ENCODE measurements at places on chromosomes 1 and 21. TPM values are rescaled to one million over a fixed set of nuclear protein-coding genes. Genes with fewer than 3 reads are reported as not detected.

- H3K27ac ChIP-seq, result peak overlapping the region; percentile 44
- no peak for DNase-seq
- peaks cover 40% of the 10 kb centered on the region for H3K4me1 ChIP-seq
- no peaks in the 10 kb centered on the region for H3K36me3 ChIP-seq
- H3K4me3 ChIP-seq, result no peak overlapping the region
- no peaks in the 10 kb centered on the region for H3K27me3 ChIP-seq
Measured at GRCh38 chr1:30902593-30903290, 5.8 kb downstream of the SDC3 start.

- H3K36me3 ChIP-seq, result no peaks in the 10 kb centered on the region
- no peak overlapping the region for H3K4me3 ChIP-seq
- DNase-seq, result no peak
- no peak overlapping the region for H3K27ac ChIP-seq
- H3K27me3 ChIP-seq, result no peaks in the 10 kb centered on the region
- peaks cover 8% of the 10 kb centered on the region for H3K4me1 ChIP-seq
Measured at GRCh38 chr21:25936776-25937175, 202.0 kb downstream of the GABPA start.

OR2L13 gene
- not detected for total RNA-seq

GRCh38 chr21:34221331-34222030 is 142.3 kb upstream of the KCNE2 start:
- H3K36me3 ChIP-seq, result no peaks in the 10 kb centered on the region
- H3K4me3 ChIP-seq, result no peak overlapping the region
- H3K27me3 ChIP-seq, result no peaks in the 10 kb centered on the region

FAM89A gene
- 12.3 TPM for total RNA-seq

DDAH1 gene
- total RNA-seq, result 71.5 TPM

DNA sequence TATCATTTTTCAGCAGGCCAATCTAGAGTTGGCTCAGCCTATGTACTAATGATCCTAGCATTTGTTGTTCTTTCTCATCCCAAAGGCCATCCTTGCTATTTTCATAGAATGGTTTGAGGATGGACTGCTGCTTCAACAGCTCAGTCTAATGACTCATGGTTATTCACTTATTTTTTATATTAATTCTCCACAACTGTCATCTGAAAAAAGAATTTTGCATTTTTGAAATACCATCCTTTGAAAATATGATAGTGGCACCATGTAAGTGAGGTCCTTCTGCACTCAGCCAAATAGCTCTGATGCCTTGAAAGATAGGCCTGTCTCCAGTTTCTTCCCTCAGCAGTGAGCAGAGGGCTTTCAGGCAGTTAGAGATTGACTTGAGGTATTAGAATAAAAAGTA is 377.5 kb downstream of the LMO4 start:
- no peak overlapping the region for H3K27ac ChIP-seq
- no peaks in the 10 kb centered on the region for H3K36me3 ChIP-seq
- DNase-seq, result no peak
- no peaks in the 10 kb centered on the region for H3K27me3 ChIP-seq
- no peak overlapping the region for H3K4me3 ChIP-seq
- no peaks in the 10 kb centered on the region for H3K4me1 ChIP-seq

CLEC20A gene
- not detected for total RNA-seq

RNF223 gene
- 1.2 TPM for total RNA-seq

RAP1GAP gene
- total RNA-seq, result 44.2 TPM

PTGFR gene
- 2.1 TPM for total RNA-seq

UBL4B gene
- total RNA-seq, result not detected

DNA sequence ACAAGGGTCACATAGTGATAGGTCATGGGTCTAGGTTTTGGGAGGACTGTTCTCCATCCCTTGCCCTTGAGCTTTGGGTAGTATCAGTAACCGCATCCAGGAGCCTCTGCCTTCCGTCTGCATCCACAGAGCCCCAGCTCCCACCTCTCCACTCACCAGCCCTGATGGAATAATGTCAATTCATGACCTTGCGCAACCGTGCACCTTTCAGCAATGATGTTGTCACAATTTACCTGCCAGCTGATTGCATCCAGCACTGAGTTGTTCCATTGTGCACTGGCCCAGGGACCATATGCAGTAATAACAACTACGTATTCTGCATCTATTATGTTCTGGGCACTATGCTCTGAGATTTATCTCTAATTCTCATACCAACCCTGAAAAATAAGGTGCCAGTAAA is 1.4 kb downstream of the CAPN8 start:
- peak overlapping the region; percentile 65 for H3K27ac ChIP-seq
- H3K4me1 ChIP-seq, result no peaks in the 10 kb centered on the region
- no peaks in the 10 kb centered on the region for H3K36me3 ChIP-seq
- no peaks in the 10 kb centered on the region for H3K27me3 ChIP-seq

- DNase-seq, result no peak
- no peaks in the 10 kb centered on the region for H3K27me3 ChIP-seq
- no peaks in the 10 kb centered on the region for H3K4me1 ChIP-seq
- no peak overlapping the region for H3K4me3 ChIP-seq
- H3K27ac ChIP-seq, result no peak overlapping the region
Measured at GRCh38 chr1:27255136-27255535, 20.7 kb downstream of the WDTC1 start.

DNA sequence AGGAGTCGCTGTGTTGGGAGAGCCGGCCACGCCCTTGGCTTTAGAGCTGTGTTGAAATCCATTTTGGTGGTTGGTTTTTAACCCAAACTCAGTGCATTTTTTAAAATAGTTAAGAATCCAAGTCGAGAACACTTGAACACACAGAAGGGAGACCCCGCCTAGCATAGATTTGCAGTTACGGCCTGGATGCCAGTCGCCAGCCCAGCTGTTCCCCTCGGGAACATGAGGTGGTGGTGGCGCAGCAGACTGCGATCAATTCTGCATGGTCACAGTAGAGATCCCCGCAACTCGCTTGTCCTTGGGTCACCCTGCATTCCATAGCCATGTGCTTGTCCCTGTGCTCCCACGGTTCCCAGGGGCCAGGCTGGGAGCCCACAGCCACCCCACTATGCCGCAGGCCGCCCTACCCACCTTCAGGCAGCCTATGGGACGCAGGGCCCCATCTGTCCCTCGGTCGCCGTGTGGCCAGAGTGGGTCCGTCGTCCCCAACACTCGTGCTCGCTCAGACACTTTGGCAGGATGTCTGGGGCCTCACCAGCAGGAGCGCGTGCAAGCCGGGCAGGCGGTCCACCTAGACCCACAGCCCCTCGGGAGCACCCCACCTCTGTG is 4.7 kb downstream of the C1orf35 start:
- H3K27me3 ChIP-seq, result no peaks in the 10 kb centered on the region
- H3K4me3 ChIP-seq, result no peak overlapping the region
- H3K4me1 ChIP-seq, result peaks cover 8% of the 10 kb centered on the region
- no peak for DNase-seq
- H3K36me3 ChIP-seq, result peaks cover 72% of the 10 kb centered on the region

GRCh38 chr1:230694991-230695390 is 18.9 kb downstream of the AGT start:
- H3K36me3 ChIP-seq, result no peaks in the 10 kb centered on the region
- no peak for DNase-seq
- no peaks in the 10 kb centered on the region for H3K27me3 ChIP-seq
- no peaks in the 10 kb centered on the region for H3K4me1 ChIP-seq
- H3K27ac ChIP-seq, result no peak overlapping the region

GRCh38 chr1:219837274-219837993 is 90.9 kb downstream of the SLC30A10 start:
- no peak overlapping the region for H3K4me3 ChIP-seq
- H3K4me1 ChIP-seq, result no peaks in the 10 kb centered on the region
- H3K36me3 ChIP-seq, result no peaks in the 10 kb centered on the region
- DNase-seq, result peak; percentile 62
- H3K27ac ChIP-seq, result no peak overlapping the region

DNA sequence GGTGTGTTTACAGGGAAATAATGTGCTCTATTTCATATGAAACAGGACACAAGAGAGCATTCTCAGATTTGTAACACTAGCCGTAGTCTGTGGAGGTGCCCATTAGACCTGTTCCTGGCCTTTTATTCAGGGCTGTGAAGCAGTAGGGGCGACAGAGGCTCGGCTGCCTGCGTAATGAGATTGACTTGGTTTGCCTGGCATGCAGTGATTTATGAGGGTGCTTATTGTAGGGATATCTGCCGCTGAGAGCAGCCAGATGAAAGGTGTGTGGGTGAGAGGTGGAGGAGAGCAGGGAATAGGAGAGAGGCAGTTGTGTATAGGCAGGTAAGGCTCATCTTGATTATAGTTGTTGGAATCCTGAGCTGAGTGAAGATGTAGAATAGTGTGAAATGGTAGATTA is 51.3 kb downstream of the DNAJC6 start:
- H3K36me3 ChIP-seq, result no peaks in the 10 kb centered on the region
- H3K4me1 ChIP-seq, result no peaks in the 10 kb centered on the region
- H3K27me3 ChIP-seq, result no peaks in the 10 kb centered on the region

ELAPOR1 gene
- 2.4 TPM for total RNA-seq

DNA sequence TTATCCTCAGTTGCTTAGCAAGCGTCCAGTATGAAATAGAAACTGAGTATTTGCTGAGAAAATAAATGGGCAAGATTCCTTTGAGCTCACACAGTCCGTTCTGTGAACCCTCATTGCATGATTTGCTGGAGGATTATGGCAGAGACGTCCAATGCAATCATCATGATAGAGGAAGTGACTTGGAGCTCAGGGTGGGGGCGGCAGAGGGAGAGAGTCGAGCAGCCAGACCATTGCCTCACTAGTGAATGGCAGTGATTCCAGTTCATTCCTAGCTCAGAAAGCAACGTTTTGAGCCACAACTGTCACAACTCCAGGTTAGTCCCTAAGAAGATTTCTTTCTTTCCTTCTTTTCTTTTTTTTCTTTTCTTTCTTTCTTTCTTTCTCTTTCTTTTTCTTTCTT is 27.5 kb upstream of the COL9A2 start:
- no peaks in the 10 kb centered on the region for H3K27me3 ChIP-seq
- peak; percentile 72 for DNase-seq

DNA sequence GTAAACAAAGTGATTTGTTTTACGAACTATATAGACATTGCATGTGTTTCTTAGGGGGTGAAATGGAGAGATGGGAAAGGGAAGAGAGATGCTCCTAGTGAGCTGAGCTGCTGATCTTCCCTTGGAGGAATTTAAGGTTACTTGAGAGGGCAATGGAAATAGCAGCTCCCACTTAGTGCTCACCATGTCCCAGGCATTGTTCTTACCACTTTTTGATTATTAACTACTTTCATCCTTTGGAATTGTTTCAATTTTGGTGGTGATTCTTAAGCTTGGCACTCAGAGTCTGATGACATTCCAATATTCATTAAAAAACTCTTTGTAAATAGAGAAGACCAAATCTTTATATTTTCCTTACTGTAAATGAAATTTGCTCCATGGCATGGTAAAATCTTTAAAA is 124.9 kb downstream of the ITSN1 start:
- H3K4me3 ChIP-seq, result no peak overlapping the region
- DNase-seq, result no peak
- peaks cover 42% of the 10 kb centered on the region for H3K36me3 ChIP-seq
- no peaks in the 10 kb centered on the region for H3K4me1 ChIP-seq

DNA sequence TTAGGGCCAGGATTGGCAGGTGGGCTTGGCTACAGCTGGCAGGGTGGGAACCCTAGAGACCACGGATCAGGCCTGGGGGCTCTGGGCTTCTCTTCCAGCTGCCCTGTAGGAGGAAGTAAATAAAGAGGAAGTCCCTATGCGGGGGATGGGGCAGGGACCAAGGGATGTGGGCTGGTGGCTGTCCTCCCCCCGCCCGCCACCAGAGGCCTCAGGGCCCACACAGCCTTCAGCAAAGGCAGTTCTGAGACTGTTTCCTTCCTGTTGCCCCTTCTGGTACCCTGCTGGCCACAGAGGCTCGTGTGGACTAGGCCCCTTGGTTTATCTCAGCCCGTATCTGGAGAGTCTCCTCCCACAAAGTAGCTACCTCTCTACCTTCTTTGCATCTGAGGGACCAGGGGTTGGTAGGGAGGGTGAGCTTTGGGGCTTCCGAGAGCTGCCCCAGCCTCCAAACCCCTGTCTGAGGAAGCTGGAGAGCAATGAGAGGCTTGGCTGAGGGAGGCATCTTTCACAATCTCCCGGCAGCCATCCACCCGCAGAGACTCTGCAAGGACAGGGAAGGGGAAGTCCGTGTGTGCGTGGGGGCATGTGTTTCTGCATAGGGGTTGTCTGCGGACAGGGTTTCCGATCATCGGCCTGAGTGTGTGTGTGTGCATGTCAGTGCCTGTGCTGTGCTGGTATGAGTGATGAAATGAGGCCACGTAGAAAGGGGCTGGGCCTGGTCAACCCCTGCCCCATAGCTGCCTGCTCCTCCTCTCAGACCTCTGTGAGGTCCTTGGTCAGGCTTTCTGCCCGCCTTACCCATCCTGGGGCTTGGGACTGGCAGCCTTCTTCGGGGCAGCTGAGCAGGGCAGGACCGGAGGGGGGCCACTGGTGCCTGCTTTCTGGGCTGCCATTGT is 12.5 kb downstream of the RPS6KA1 start:
- H3K4me3 ChIP-seq, result no peak overlapping the region
- H3K36me3 ChIP-seq, result peaks cover 16% of the 10 kb centered on the region
- peak; percentile 96 for DNase-seq
- H3K27me3 ChIP-seq, result no peaks in the 10 kb centered on the region
- H3K4me1 ChIP-seq, result peaks cover 94% of the 10 kb centered on the region
- H3K27ac ChIP-seq, result peak overlapping the region; percentile 97

VHLL gene
- total RNA-seq, result not detected

- H3K27ac ChIP-seq, result peak overlapping the region; percentile 10
- no peak overlapping the region for H3K4me3 ChIP-seq
- no peaks in the 10 kb centered on the region for H3K27me3 ChIP-seq
- H3K36me3 ChIP-seq, result no peaks in the 10 kb centered on the region
Measured at GRCh38 chr1:94884106-94884505, 42.8 kb downstream of the CNN3 start.

- no peak overlapping the region for H3K4me3 ChIP-seq
- no peaks in the 10 kb centered on the region for H3K27me3 ChIP-seq
- H3K36me3 ChIP-seq, result no peaks in the 10 kb centered on the region
- no peak for DNase-seq
Measured at GRCh38 chr1:227185291-227185690, 133.0 kb downstream of the CDC42BPA start.

COL6A2 gene
- total RNA-seq, result 474 TPM

DNA sequence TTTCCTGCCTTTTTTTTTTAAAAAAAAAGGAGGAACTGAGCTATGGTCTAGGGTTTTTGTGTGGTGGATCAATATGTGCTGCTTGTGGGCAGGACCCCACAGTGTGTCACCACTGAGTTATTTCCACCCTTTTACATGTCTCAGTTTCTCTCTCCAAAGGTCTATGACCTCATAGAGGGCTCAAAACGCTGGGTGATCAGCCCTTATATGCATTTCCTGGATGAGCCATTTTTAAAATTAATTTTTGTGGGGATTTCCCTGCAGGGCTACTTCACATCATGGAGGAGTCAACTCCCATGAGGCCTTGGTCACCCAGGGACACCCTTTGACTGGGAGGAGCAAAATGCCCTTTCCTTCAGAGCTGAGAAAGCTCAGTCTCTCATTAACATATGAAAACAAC is 20.7 kb upstream of the HAO2 start:
- H3K27me3 ChIP-seq, result no peaks in the 10 kb centered on the region
- H3K4me3 ChIP-seq, result no peak overlapping the region
- H3K4me1 ChIP-seq, result no peaks in the 10 kb centered on the region
- no peak for DNase-seq
- no peak overlapping the region for H3K27ac ChIP-seq
- H3K36me3 ChIP-seq, result no peaks in the 10 kb centered on the region
